ENCODE measurements at places on chromosomes 13 and 19.

- no peak overlapping the region for H3K4me3 ChIP-seq
- H3K4me1 ChIP-seq: peaks cover under 1% of the 10 kb centered on the region
- no peaks in the 10 kb centered on the region for H3K36me3 ChIP-seq
- H3K27me3 ChIP-seq: peaks cover 49% of the 10 kb centered on the region
Observed at GRCh38 chr13:27367570-27367969, 56.8 kb upstream of the GTF3A start.

DNA sequence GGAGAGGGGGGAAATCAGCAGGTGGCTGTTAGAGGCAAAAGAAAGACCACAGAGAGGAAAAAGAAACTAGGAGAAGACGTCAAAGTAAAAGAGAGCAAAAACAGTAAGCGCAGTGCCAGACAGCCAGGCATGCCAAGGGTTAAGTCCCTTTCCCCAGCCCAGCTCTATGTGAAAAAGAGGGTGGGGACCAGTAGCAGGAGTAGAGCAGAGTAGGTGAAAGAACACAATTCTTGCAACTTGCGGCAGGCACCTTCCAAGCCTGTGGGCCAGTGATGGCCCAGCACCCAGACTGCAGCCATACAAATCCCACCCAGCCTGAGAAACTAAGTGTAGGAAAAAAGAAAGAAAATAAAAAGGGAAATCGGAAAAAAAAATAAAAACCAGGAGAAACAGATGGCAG, 64.2 kb upstream of the ZNF85 start:
- no peak overlapping the region for H3K27ac ChIP-seq
- H3K4me3 ChIP-seq: no peak overlapping the region
- no peaks in the 10 kb centered on the region for H3K4me1 ChIP-seq
- no peaks in the 10 kb centered on the region for H3K27me3 ChIP-seq

GRCh38 chr19:57664269-57665127, 4.2 kb upstream of the ZSCAN4 start:
- H3K27me3 ChIP-seq: no peaks in the 10 kb centered on the region
- no peaks in the 10 kb centered on the region for H3K4me1 ChIP-seq
- DNase-seq: peak; percentile 82
- peak overlapping the region; percentile 45 for H3K4me3 ChIP-seq
- no peaks in the 10 kb centered on the region for H3K36me3 ChIP-seq

DNA sequence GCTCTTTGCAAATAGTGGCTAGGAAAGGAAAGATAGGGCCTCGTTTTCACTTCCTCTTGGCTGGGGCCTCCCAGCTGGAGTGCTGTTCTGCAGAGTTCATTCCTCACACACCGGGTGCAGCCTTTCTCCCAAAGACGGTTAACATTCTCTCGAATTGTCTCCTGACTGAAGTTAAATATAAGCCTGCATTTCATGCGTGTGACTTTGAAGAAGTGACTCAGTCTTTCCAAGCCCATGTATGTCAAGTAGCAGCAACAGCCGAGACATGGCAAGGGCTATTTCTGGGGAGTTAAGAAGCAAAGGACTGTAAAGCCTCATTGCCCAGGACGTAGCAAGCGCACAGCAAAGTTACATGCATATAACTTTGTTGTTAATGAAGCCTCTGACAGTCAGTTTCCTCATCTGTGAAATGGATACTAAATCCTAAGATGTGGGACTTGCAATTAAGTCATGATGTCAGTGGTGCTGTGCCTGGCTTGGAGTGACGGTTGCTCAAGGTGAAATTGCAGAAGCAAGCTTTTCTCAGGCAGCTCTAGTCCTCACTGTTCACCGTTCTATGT, 502.4 kb downstream of the MYO16 start:
- H3K27ac ChIP-seq: no peak overlapping the region
- DNase-seq: no peak
- no peaks in the 10 kb centered on the region for H3K4me1 ChIP-seq

DNA sequence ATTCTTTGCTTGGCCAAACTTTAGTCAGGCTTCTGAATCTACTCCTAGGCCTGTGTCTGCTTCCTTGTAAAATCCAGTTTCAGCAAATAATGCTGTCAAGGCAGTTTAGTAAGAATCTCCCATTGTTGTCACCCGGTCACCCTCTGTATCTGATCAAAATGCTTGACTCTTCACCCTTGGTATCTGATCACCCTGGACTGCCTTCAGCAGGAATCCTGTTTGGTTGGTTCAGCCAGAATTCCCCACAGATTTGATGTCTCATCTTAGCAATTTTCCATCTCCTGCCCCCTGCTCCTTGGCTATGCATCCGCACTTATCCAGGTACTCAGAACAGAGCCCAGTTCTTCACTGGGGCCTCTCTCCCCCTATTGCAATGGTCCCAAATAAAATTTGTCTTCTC, 172.4 kb upstream of the UBL3 start:
- no peak for DNase-seq
- H3K4me3 ChIP-seq: no peak overlapping the region
- no peaks in the 10 kb centered on the region for H3K27me3 ChIP-seq
- H3K27ac ChIP-seq: no peak overlapping the region
- no peaks in the 10 kb centered on the region for H3K36me3 ChIP-seq
- H3K4me1 ChIP-seq: no peaks in the 10 kb centered on the region

DNA sequence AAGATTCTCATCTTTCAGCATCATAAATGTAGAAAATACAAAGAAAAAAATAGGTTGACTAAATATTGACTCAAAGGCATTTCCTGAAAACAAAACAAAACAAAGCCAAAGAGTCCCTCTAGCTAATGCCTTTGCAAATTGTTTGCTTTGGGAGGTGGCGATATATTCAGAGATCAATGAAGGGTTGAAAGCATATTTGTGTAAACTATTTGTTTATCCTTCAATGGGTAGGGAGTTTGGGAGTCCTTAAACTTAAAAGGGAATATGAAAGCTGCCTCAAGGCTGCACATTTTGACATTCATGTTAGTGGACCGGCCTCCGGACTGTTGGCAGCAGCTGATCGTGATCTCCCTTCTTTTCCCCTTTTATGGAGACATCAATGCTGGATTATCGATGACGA, 257.5 kb downstream of the ITGBL1 start:
- no peak overlapping the region for H3K27ac ChIP-seq
- H3K27me3 ChIP-seq: no peaks in the 10 kb centered on the region
- H3K4me3 ChIP-seq: no peak overlapping the region
- no peaks in the 10 kb centered on the region for H3K4me1 ChIP-seq
- no peaks in the 10 kb centered on the region for H3K36me3 ChIP-seq

DNA sequence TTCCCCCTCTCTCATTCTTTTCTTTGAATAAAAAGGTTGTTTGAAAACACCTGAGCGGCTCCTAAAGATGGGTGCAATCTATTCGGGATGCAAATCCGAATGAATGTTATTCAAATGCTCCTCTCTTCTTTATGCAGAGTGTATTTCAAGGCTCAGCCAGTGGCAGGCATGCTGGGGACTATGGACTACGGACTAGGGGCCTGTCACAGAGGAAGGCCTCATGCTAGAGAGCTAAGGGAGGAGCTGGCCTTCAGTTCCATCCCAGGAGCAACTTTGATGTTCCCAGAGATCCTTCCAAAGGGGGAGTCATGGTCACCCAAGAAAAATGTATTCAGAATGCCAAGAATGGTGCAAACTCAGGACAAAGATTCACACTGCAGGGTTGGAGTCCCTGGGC, 9.3 kb downstream of the ALOX5AP start:
- H3K36me3 ChIP-seq: peaks cover 20% of the 10 kb centered on the region
- H3K4me1 ChIP-seq: peaks cover 30% of the 10 kb centered on the region
- H3K27ac ChIP-seq: peak overlapping the region; percentile 41
- DNase-seq: no peak
